ENCODE measurements at places on chromosomes 13 and 19.

GRCh38 chr13:33276570-33276969, 9.0 kb downstream of the STARD13 start:
- DNase-seq, result no peak

DNA sequence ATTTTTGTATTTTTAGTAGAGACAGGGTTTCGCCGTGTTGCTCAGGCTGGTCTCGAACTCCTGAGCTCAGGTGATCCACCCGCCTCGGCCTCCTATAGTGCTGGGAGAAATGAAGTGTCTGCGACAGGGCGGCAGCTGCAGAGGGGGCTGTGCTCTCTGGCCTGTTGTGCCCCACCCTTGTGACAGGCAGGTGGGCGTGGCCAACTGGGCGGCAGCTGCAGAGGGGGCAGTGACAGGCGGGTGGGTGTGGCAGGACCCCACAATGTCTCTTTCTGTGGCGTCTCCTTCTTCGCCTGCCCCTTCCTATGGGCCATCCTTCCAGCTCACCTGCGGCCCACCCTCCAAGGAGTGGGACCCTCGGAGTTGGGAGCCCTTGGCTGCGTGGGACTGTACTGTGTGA, 11.8 kb downstream of the STK11 start:
- DNase-seq, result no peak

GRCh38 chr19:1449467-1450442, at the start of gene APC2:
TSS of gene APC2 (plus strand) at chr19:1450121. CDS start at chr19:1453002, 2,881 bp downstream.
- DNase-seq, result peak; percentile 30

GRCh38 chr19:10861103-10861651, 10.2 kb upstream of the CARM1 start:
- DNase-seq, result peak; percentile 28

DNA sequence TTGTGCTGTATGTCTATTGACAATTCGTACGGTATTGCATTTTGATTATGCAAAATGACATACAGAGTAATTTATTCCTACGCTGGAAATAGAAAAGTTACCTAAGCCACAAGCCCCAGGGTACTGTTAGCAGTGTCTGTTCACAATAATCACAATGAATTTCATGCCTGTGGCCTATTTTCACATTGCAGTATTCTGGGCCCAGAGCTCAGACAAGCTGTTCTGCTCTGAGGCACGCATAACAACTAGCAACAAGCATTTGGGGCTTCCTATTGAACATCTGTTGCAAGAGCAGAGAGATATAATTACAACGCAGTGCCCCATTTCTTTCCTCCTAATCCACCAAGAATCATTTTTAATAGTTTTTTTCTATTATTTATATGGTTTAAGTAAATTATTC, 158.9 kb upstream of the SGCG start:
- no peak for DNase-seq

- DNase-seq, result no peak
Measured at GRCh38 chr13:65650321-65650720, 1579.8 kb downstream of the PCDH9 start.

- no peak for DNase-seq
Measured at GRCh38 chr13:81197483-81197882, 856.6 kb upstream of the SPRY2 start.

DNA sequence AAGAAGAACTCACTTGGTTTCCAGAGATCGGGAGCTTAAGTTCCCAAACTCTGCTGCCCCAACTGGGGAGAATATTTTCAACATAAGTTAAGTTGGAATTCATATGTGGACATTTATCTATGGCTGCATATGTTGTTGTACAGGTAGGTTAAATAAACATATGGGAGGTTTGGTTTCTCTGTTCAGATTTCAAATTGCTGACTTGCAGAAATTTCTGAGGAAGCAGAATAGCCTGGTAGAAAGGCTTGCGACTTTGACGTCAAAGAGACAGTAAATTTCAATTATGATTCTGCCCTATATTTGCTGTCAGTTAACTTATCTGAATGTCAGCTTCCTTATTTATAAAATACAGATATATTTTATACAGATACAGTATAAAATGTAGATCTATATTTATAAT, 40.0 kb upstream of the TPP2 start:
- DNase-seq, result no peak

- DNase-seq, result no peak
Measured at GRCh38 chr13:81988567-81988966, 1647.6 kb upstream of the SPRY2 start.

DNA sequence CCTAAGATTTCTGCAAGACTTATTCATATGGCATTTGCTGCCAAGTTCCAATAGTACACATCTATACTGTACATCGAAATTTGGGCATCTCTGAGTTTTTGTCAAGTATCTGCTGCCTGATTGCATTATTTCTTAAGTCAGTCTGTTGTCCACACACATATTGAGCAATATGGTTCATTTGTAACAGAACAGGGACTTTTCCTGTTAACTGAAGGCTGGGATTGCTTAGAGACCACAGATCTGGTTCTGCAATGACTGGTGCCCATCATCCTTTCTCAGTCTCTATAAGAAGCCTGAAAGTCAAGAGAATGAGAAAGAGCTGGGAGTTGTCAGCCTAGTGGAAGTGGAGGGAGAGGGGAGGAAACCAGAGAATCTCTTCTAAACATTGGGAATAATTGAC, 22.5 kb upstream of the MYCBP2 start:
- no peak for DNase-seq

DNA sequence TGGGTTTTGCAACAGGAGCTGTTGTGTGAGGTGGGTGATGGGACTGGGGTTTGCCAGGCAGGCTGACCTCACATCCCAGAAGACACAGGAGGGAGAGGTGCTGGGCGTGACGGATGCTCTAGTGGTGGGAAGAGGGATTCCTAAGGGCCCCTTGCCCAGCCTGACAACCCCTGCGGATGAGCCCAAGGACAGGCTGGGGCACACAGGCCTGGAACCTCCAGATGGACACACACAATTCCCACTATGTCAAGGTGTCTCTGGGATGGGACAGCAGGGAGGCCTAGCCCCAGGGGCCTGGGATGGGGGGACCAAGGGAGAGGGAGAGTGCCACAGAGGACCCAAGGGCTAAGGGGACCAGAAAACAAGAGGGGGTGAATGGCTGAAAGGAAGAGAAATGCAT, 191.5 kb downstream of the ZNF536 start:
- no peak for DNase-seq

- no peak for DNase-seq
Measured at GRCh38 chr13:64051278-64051677, 2635.6 kb upstream of the PCDH20 start.

DNA sequence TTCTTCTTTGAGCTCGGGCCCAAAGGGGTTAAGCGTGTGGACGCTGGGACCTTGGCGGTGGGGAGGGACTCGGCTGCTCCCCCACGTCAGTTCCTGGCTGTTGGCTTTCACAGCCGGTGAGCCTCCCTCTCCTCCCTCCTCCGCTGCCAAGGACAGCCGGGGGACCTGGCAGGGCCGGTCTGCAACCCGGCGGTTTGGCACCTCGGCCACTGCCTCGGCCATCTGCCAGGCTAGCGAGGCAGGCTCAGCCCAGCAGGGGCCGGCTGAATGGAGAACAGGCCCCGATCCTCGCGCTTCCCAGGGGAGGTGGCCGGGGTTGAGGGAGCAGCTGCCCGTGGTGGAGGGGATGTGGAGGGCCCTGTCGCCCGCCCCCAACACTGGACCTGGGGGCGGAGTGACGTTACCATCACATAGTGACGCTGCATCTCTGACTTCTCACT, 5.0 kb downstream of the TLE5 start:
- DNase-seq, result peak; percentile 29

GRCh38 chr19:28117143-28117542, 1095.8 kb downstream of the UQCRFS1 start:
- no peak for DNase-seq

DNA sequence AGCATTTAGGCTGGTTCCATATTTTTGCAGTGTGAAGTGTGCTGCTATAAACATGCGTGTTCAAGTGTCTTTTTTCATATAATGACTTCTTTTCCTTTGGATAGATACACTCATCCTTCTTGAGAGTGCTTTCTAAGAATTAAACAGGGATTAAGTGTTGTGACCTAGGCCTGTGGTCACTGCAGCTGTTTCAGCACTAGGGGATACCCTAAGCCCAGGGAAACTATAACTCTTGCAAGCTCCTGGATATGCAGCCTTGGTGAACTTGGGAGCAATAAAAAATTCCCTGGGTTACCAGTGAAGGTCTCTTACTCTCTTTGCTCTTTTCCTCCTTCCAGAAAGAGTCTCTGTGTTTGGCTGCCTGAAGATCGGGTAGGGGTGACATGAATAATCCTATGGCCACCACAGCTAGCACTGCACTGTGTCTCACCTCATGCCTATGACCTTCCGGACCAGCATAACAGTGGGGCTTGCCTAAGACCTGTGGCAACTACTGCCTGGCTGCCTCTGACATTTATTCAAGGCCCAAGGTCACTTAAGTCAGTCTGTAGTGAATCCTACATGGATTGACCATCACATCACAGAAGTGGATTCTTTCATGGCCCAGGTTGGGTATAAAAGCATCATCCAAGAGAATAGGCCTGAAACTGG, 799.7 kb downstream of the DACH1 start:
- no peak for DNase-seq

- peak; percentile 45 for DNase-seq
Measured at GRCh38 chr19:54431255-54431838, 16.1 kb downstream of the TTYH1 start.

DNA sequence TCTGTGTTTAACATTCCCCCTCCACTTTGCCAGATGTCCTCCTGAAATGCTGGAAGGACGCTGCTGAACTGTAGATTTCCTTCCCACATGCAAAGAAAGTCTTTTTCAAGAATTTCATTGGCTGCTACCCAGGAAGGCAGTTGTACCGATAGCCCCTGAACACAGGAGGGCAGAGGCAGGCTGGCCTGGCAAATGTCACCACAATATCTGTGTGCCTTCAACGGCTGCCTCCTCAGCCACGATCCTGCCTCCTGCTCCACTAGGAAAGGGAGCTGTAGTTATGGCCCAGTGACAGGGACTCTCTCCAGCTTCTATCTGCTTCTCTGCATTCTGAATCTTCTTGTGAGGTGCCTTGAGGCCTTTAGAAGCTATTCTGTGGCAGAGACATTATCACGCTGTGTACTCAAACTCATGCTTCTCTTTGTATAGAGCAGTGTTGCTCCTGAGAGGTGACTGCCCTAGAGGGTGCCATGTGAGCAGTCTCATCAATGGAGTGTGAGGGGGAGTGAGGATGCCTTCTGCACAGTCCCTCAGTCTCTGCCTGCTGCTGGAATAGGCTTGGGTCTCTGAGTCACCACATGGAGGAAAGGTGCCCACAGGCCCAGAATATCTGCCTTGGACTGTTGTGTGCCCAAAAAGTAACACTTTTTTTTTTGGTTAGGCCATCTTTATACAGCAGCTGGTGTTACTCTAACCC, 279.8 kb downstream of the DNAJC15 start:
- peak; percentile 65 for DNase-seq

- no peak for DNase-seq
Measured at GRCh38 chr13:32903720-32904119, 112.5 kb upstream of the KL start.

DNA sequence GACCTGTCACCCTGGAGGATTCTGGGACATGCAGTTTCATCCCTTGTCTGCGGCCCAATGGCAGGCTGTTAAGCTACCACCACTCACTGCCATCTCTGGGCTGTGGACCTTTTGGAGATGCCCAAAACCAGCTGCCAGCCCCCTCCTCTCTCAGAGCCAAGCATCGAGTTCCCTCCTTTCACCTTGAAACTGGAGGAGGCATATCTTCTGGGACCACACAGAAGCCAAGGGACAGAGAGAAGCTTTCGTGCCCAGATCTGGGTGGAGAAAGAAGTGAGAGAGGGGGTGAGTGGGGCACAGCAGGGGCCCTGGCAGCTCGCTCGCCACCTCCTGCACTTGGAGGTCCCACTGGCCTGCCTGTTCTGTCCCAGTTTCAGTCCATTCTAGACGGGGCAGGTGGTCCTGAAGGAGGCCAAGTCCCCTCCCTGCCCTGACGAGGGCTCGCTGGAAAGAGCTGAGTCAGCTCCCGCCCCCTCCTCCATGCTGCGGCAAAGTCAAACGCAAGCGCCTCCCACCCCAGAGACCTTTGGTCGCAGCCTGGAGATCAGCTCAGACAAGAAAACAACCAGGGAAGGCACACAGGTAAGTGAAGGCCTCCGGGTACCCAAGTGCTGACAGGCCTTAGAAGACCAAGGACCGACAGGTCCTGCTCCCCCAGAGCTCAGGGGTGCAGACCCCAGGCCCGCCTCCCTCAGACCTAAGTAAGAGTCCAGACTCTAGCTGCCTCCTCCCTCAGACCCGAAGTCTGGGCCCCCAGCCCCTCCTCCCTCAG, 3.8 kb downstream of the BCAT2 start:
- no peak for DNase-seq

DNA sequence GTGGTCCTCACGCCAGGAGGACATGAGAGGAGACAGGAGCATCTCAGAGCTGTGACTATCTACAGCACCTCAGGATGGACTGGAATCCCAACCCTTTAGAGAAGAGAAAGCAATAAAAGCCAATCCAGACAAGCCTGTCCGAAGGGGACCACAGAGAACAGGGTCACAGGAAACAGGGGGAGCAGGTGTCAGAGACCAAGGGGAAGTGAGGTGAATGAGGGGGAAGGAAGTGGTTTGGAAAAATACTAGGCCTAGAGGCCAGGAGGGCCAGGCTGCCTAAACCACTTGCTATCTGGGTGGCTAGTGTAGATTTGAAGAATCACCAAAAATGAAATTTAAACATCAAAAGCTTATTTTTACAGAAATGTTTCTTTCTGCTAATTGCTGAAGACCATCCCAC, 16.2 kb downstream of the TMTC4 start:
- DNase-seq, result no peak

Measured in iris pigment epithelial cell (primary cell).